NCI-H1092 treated with DMSO at 0.1 percent for 48 hours (cell line): ENCODE measurements at places on chromosomes 3 and 15.

DNA sequence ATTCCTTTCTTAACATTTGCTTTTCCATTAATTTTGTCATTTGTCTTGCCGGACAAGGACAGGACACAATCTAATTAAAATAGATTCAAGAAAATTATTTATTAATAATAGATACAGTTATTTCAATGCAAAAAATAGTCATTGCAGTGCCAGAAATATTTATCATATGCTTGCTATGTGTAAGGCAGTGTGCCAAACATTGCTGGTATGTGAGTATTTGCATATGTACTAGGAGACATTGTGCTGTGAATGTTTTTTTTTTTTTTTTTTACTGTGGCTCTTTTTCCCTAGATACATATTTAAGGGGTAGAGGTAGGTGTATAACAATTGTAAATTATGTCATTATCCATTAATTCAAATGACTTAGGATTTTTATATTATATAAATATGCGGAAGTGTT lies 23.3 kb downstream of the SPRED1 start:
- DNase-seq = no peak

DNA sequence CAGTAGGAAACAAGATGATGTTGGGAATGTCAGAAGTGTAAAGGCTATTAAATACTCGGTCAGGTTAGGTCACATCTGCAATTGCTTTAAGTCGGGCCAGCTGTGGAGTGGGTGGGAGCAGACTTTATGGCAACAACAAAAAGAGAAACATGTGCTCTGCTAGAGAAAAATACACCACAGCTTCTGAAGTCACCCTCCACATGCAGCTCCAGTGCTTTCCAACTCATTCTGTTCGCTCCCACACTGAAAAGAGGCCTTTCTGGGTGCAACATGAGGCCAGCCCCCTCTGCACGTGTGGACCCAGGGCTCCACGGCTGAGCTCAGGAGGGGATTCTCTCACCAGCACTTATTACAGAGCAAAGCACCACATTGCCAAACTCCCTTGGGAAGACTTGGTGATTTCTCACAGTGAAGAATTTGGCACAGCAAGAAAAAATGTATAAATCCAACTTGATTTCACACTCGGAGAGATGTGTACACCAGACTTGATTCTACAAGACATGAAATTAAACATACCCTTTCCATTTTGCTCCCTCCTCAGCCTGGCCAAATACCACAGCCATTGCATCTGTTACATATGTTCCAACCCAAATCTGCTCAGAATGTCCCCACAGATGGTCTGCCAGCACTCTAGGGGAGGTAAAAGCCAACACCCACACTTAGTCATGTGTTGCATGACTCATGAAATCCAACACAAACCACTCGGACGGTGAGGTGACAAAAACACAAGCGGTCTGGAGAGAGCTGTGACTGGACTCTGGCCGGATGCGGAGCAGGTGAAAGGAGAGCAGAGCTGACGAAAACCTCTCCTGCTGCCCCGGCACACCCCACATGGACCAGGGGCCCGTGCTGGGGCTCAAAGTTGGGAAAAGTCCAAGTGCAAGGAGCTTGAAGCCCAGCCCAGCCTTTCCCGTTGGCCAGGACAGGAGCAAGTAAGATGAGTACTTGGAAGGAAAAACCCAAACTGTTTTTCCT lies 74.6 kb downstream of the ITGB5 start:
- no peak for DNase-seq

DNA sequence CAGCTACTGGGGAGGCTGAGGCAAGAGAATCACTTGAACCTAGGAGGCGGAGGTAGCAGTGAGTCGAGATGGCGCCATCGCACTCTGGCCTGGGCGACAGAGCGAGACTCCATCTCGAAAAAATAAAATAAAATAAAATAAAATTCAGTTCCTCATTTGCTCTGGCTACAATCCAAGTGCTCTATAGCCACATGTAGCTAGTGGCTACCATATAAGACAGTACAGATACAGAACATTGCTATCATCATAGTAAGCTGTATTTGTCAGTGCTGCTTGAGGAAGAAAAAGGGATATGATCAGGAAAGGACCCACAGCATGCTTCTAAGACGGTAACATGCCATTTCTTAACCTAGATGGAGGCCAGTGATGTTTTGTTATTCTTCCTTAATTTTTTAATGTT lies 88.7 kb upstream of the CDAN1 start:
- no peak for DNase-seq

DNA sequence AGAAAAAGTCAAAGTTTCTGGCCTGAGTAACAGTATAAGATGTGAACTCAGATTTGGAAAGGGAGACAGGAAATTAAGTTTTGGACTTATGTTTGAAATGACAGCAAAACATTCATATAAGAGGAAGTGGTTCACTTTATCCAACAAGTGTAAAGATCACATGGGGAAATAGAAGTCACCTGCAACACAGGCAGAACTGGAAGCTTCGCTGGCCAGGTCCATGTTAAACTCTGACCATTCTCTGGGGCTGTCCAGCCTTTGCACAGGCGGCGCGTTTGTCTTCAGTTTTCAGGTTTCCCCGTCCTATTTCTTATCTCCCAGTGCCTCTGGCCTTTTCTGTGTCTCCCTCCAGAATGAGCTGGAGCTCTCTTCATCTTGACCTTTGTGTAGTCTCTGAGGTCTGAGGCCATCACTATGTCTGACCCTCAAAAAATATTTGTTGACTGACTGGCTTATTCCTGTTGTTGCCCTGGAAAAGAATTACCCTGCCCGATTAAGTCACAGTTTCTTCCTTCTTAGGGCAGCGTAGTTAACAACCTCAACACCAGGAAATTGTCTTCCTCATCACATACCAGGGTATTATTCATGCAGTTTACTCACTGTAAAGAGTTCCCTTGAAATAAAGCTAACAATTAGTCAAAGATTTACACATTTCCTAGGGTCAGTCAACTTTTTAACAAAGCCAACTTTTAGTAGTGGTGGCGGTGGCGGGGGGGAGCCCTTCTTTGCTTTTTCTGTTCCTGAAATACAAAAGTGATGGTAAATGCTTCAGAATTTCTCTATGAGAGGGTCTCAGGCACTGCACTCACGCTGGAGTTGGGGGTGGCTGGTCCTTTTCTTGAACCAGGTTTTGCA lies 959 bp upstream of the RASA2 start:
- DNase-seq = no peak

DNA sequence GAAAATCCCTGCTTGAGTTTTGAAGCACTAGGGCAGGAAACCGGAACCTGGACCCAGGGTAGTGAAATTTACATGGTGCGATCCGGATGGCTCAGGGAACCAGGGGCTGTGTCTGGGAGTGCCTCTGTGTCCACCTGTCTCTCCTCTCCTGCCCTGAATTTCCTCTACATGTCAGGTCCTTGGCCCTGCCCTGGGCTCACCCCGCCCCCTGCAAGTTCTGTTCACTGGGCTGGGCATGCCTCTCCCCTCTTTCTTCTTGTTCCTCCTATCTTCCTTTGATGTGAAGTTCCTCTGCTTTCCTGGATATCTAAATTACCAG lies 435.9 kb upstream of the RBMS3 start:
- DNase-seq = no peak

GRCh38 chr3:64924961-64925360 lies 237.2 kb upstream of the ADAMTS9 start:
- DNase-seq = no peak

DNA sequence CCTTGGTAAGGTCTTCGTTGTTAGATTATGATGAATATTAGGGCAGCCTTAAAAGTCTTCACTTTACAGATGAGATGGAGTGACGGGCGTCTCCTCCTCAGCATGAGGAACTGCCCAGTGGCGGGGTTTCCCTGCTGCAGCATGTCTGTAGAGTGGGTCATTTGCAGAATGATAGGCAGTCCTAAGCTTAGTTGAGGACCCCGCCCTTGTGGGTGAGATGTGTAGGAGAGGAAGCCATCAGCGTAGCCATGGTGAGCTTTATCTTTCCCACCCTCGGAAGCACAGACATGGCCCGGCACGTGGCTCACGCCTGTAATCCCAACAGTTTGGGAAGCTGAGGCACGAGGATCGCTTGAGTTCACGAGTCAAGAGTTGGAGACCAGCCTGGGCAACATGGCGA lies 877 bp downstream of the NIT2 start:
- no peak for DNase-seq

DNA sequence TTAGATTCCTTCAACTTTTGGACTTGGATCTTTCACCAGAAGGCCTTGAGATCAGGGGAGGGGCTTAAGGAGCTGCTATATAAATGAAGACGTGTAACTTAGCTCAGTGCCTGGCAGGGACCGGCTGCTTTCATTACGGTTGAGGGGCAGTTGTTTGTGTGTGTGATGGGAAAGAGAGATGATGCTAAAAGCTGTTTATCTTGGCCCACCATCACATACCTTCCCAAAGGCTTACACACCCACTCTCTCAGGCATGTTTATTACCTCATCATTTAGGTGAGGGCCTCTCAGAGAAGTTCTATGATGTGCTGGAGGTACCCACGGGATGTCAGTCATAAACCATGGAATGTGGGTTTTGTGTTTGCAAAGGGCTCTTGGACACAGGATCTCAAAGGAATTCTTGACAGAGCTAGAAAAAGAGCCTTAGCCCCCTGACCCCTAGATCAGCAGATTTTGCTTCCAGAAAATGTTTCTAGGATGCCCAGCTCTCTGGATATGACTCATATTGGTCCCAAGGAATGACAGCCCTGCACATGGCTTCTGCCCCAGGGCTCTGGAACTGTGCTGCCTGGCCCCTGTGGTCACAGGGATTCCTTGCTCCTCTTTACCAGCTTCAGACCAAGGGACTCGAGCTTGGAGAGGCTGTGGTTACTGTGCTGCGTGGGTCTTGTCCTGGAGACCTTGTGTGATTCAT lies 15.9 kb upstream of the SMAD3 start:
- DNase-seq = no peak
